ENCODE measurements at places on chromosomes 1 and 21.

GRCh38 chr21:46078978-46079351, 18.9 kb upstream of the COL6A2 start:
- DNase-seq: no peak

- DNase-seq: no peak
Observed at GRCh38 chr1:43557744-43558245, 27.1 kb downstream of the PTPRF start.

- no peak for DNase-seq
Observed at GRCh38 chr1:154859786-154860155, 10.3 kb downstream of the KCNN3 start.

GRCh38 chr1:216140730-216141524, 282.3 kb downstream of the USH2A start:
- DNase-seq: peak; percentile 6

DNA sequence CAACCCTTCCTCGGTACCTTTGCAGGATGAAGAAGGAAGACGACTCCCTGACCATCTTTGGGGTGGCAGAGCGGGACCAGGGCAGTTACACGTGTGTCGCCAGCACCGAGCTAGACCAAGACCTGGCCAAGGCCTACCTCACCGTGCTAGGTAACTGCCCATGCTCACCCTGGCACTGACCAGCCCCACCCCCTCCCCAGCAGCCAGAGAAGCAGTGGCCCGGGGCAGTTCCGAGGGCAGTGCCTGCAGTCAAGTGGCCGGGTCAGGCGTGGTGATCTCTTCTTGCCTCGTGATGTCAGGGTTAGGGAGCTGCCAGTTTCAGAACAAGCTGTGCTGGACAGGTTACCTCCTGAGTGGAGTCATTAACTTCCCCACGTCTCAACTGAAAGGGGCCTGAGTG, 66.4 kb upstream of the CNTN2 start:
- DNase-seq: no peak

DNA sequence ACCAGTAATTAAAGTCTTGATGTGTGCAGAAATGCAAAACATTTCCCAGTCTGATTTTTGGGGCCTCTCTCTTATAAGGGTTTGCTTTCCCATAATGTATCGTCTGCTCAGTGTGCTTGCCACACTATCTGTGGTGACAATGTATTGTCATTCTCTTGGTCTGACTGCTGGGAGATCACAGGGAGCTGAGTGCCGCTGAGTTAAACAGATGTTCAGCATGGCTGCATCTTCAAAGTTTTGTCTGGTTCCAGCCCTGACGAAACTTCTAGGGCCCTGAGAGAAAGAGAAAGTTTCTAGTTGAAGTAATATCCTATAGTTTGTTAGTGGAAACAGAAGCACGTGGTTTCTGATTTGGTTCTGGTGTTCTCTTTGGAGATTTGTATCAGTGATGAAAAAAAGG, 42.6 kb downstream of the DNM3 start:
- DNase-seq: no peak

GRCh38 chr1:70888722-70889121, 158.9 kb downstream of the PTGER3 start:
- DNase-seq: no peak

DNA sequence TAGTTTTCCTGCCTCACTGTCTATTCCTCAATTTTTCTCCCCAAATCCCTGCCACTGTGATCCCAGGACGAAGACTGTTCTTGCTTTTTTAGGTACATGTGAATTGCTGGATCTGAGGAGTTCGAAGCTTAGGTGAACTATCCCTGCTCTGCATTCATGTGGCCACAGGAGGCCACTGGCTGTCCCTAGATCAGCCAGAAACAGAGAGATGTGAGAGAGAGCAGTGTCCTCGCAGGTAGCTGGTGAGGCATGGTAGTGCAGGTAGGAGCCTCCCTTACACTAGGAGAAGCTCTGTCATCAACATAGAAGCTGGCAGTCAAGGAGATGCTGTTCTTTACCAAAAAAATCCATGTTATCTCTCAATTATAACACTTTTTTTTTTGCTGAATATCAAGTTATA, 71.5 kb downstream of the USP24 start:
- DNase-seq: no peak

DNA sequence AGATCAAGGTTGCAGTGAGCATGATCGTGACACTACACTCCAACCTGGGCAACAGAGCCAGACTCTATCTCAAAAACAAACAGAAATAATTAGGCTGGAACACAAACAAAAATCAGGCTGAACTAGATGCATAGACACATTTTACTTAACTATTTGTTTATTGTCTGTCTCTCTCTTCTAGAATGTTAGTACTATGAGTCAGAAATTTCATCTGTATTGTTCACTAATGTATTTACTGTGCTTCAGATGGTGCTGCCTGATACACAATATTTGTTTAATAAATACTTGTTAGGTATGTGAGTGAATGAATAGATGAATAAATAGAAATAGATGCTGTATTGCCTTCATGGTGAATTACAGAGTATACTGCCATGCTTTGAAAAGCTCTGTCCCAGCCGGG, 6.0 kb upstream of the LIN28A start:
- no peak for DNase-seq

DNA sequence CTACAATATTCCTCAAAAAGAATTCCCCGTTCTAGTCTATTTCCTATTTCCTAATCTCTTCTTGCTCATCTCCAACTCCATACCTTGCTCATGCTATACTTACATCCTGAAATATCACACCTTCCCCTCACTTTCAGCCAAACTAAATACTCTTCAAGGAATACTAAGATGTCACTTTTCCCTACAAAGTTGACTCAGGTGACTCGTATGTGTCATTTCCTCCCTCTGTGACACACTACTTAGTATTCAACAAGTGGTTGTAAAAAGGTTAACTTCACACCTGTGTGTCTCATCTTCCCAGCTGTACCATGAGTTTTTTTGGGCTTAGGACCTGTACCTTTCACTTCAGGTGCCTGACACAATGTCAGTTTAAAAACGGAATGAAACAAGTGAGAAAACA, 81.9 kb upstream of the LBR start:
- no peak for DNase-seq

DNA sequence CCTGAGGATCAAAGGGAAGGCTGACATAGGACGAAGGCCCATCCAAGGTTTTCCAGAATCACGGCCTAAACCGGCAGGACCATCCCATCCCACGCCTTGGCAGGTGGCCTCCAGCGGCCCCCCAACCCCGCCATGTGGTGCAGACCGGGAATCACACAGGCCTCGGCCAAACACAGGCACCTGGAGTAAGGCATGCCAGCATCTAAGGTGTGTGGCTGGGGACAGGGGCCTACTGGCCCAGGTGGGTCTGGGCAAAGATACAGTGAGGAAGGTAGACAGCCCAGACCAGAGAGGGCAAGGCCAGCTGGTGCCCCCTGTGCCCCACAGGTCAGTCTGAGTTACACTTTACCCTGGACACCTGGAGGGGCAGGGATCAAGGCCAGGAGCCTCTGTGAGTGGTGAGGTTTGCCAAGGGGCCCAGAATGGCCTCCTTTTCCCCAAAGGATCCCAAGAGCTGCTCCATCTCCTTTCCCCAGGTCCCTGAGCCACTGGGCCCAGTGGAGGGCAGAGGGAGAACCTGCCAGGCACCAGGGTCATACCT, 12.7 kb upstream of the TAS1R2 start:
- no peak for DNase-seq

- DNase-seq: no peak
Observed at GRCh38 chr1:82269431-82269830, 468.7 kb downstream of the ADGRL2 start.

DNA sequence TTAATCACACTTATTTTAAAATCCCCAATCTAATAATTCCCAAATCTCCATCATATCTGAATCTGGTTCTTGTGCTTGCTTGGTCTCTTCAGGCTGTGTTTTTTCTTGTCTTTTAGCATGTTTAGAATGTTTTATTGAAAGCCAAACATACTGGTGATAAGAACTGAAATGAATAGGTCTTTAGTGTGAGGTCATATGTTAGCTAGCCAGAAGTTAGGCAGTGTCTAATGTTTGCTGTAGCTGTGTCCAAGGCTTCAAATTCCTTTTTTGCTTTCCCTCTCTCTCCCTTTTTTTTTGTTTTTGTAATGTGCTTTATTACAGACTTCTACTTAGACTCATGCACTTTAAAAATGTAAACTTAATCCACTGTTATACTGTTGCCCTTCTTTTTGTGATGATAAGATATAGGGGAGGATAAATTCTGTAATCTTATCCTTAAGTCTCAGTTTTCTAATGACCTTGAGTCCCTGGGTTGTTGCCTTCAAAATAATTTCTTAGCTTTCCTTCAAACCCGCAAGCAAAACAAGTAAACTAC, 725.1 kb downstream of the BRINP3 start:
- no peak for DNase-seq

GRCh38 chr1:64599242-64599641, 129.3 kb downstream of the CACHD1 start:
- no peak for DNase-seq

GRCh38 chr1:190179817-190180216, 297.8 kb downstream of the BRINP3 start:
- DNase-seq: peak; percentile 53
